Umbilical cord (tissue), 2 donors: ENCODE measurements at places on chromosomes 5 and 9.

DNA sequence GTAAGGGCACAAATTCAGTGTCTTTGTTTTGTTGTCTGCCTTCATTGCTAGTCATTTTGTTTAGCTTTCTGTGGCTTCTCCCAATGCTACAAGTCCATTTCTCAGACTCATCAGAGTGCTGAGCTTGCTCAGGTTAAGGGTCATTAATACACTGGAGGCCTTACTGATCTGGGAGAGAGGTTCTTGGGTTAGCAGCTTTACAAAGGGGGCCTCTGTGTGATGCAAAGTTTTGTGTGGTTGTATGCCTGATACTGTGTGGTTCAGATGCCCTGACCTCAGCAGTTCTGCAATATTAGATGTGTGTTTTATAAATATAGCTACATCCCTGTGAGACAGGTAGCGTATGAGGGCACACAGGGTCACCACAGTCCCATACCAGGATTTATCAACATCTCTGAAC lies 34.8 kb upstream of the SMARCA2 start:
- DNase-seq: no peak

GRCh38 chr9:121268598-121268850 lies 562 bp downstream of the GSN start:
- DNase-seq: no peak

DNA sequence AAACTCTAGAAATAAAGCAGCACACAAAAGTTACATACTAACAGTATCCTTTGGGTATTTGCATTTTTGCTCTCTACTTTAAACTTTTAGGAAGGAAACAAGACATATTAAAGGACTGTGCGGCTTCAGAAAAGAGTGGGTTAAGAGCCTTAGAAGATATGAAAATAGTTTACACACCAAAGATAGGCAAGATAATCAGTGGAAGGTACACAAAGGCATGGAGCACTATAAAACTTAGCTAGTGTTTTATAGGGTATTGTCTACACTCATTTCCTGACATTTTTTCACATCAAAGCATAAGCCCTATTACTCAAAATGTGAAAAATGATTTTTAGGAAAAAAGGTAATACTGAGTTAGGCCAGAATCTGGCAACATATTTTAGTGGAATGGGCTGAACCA lies 43.7 kb upstream of the APBA1 start:
- DNase-seq: no peak

- peak; percentile 58 for DNase-seq
Measured at GRCh38 chr5:56737002-56737621, 78.2 kb upstream of the MAP3K1 start.

GRCh38 chr5:25568989-25569625 lies 924.3 kb upstream of the CDH10 start:
- no peak for DNase-seq

DNA sequence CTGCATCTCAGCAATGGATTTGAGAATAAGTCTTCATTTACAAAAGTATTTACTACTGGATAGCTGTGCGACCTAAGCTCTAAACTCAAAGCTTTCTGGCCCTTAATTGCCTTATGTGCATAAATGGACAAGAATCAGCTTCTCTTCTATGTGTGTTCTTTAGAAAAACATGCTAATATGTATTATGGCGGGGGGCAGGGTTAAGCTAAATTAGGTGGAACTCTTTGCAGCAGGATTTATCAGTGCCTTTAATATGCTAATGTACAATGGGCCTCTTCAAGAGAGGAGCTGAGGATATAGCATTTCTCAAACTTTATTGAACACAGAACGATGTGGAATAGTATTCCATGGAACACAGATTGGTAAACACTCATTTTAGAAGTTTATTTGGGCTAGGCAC lies 10.0 kb upstream of the NIPAL4 start:
- no peak for DNase-seq

DNA sequence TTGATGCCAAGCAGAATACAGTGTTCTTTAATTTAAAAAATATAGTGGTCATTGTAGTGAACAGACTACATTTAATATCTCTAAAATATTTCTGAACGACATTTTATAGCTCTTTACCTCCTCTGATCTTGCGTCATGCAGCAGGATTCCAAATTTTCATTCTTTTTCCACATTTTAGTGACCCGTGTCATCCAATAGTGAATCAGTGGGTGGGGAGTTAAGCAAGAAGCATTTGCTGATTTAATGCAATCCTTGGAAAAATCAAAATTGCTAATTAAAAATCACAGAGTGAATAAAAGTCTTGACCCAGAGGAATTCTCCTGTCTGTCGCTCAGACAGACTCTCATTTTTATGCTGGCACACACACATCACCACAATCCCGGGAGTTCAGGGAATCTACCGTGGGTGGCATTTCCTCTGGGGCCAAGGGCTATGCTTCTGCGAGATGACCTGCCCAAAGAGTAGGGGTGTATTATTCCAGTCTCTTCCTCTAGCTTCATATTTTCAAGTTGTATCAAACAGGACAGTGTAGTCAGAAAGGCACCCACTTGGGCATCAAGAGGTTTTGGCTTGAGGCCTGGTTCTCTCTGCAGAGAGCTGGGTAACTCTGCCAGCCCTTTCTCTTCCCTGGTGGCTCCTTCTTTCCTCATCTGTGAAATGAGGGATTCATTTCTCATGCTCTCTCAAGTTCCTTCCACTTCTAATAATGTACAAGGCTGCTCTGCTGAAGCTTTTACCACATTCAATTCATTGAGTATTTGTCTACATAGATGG lies 24.8 kb upstream of the OTP start:
- no peak for DNase-seq

- peak; percentile 97 for DNase-seq
Measured at GRCh38 chr5:8457187-8458037, 588.5 kb downstream of the MTRR start.

DNA sequence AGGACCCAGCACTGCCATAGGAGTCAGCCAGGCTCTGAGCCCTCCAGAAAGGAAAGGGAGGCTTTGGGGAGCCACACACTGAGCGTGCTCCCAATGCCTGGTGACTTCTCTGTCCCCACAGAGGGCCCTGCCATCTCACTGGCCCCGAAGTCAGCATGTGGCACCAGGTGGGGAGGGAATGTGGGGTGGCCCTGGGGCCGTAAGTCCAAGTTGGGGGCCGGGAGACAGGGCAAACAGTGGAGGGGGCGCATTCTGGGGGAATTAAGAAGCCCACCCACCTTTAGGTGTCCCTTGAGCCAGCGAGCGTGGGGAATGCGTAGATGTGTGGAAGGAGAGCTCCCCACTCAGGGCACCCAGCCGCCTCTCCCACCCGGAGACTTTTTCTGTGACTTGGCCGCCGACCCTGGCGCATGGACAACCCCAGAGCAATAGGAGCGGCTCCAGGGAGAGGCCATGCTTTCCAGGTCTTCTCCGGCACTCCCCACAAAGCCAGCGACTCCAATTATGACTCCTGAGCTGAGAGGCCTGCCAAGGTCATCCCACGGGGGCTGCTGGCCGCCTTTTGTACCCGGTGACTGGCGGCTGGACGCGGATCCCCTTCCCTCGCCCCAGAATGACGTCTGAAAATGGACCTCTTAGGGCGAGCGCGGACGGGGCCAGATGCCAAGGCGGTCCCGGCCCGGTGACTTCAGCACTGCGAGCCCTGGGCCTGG lies 9.8 kb downstream of the IRX1 start:
- DNase-seq: no peak
